ENCODE measurements at places on chromosomes 5 and 9. TPM values are rescaled to one million over a fixed set of nuclear protein-coding genes. Genes with fewer than 3 reads are reported as not detected.

The FAT2 gene
- polyA plus RNA-seq, result not detected

The CBY3 gene
- not detected for polyA plus RNA-seq

The CCNO gene
- not detected for polyA plus RNA-seq

The GAS1 gene
- polyA plus RNA-seq, result 0.20 TPM

The FAM221B gene
- 0.05 TPM for polyA plus RNA-seq

The GGTA1 gene
- 15.4 TPM for polyA plus RNA-seq

The CCNI2 gene
- polyA plus RNA-seq, result 0.72 TPM

- DNase-seq, result no peak
Measured at GRCh38 chr5:178387061-178387855, 154.7 kb upstream of the PHYKPL start.

DNA sequence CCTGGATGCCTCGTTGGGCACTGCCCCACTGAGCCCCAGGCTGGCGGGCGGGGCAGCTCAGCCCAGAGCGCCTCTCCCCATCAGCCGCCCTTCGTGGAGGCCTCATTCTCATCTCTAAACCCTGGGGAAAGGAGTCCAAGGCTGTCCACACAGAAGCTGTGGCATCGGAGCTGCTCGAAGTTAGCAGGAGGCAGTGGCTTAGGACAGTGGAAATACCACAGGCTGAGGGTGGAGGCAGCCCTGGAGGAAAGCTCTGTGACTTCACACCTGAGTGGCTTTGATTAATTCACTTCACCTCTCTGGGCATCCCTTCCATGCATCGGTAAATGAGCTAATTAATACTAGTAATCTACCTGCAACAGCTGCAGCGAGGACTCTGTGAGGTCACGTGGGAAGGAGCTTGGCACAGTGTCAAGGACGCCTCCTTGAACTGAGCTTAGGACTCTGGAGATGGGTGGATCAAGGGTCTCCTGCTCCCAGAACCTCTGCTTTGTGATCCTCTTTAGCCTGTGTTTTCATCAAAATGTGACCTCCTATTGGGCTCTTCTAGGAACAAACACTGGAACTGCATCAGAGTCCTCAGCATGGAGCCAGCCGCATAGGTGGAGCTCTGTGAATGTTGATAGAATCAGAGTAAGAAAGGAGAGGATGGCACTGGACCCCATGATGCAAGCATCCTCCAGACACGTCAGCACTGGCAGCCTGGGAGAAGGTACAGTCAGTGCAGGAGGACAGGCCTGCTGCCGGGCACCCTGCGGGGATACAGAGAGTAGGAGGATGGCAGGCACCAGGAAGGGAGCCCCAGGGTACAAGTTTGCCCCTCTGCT, 842 bp upstream of the ANGPTL2 start:
- no peak for DNase-seq

- no peak for DNase-seq
Measured at GRCh38 chr9:8708728-8709127, 909.1 kb upstream of the DMAC1 start.

DNA sequence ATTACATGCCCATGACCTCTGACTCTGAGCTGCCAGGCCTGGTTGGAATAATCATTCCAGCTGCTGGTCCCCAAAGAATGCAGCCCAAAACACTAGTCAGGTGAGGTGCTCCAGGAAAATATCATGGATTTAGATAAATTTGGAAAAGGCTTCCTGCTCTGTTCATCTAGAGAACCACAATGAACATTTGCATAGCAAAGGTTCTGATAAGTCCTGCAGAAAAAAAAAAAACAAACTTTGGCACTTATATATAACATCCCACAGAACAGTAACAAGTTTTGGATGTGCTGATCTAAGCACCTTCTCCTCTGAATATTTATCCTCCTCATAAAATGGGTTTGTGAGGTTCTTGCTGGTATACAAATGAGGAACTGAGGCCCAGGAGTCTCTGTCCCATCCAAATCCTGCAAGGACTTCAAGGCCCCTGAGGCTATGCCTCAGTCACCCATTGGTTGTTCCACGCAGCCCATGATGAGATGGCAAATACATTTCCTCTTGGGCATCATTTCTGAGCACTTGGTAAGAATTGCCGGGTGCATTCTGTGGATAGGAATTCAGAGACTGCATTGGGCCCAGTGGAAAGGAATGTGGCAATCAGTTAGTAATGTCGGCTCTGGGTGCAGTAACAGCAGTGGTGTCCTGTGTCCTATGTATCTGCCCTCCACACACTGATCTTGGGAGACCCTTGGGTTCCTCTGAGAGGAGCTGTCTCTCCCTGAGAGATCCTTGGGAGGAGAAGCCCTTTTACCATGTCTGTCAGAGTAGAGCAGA, 73.4 kb upstream of the ASS1 start:
- DNase-seq, result no peak

- no peak for DNase-seq
Measured at GRCh38 chr9:74645007-74645639, 148.0 kb downstream of the RORB start.

- no peak for DNase-seq
Measured at GRCh38 chr5:81225463-81225862, 7.7 kb upstream of the CKMT2 start.

- no peak for DNase-seq
Measured at GRCh38 chr5:56328753-56329560, 95.8 kb upstream of the ANKRD55 start.

GRCh38 chr5:107459605-107460004, 211.1 kb downstream of the EFNA5 start:
- no peak for DNase-seq

GRCh38 chr9:87158765-87159164, 211.5 kb upstream of the GAS1 start:
- no peak for DNase-seq

- no peak for DNase-seq
Measured at GRCh38 chr5:106677057-106677456, 993.7 kb downstream of the EFNA5 start.

DNA sequence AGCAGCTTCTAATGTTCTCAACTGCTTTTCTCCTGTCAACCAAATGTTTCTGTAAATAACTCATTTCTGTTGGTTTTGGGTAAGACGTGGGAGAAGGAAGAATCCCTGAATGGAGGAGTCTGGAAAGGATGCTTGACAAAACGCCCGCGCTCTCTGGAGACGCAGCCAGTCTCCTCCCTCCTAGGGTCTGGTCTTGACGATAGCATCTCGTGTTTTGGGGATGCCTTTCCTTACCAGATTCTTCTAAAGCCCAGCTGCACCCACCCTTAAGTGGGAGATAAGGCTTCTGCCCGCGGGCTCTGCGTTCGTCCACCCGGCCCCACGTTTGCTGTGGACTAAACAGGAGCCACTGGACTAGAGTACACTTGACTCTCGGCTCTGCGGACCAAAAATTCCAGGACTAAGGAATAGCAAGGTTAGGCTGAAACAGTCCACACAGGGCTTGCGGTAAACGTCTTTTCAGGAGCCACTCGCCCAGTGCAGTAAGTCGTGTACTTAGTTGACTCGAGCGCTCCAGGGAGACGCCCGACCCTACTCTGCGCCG, 491 bp upstream of the CTSL start:
- no peak for DNase-seq

GRCh38 chr5:95924720-95925377, 36.8 kb downstream of the ELL2 start:
- DNase-seq, result peak; percentile 73

- no peak for DNase-seq
Measured at GRCh38 chr5:148950471-148950863, 112.4 kb downstream of the SH3TC2 start.

All from CD14-positive monocyte (primary cell).